ENCODE measurements at places on chromosomes 11 and 22.

- no peak for ATAC-seq
These were observed 35.5 kb upstream of the SLC25A1 start for GRCh38 chr22:19214078-19214473.

DNA sequence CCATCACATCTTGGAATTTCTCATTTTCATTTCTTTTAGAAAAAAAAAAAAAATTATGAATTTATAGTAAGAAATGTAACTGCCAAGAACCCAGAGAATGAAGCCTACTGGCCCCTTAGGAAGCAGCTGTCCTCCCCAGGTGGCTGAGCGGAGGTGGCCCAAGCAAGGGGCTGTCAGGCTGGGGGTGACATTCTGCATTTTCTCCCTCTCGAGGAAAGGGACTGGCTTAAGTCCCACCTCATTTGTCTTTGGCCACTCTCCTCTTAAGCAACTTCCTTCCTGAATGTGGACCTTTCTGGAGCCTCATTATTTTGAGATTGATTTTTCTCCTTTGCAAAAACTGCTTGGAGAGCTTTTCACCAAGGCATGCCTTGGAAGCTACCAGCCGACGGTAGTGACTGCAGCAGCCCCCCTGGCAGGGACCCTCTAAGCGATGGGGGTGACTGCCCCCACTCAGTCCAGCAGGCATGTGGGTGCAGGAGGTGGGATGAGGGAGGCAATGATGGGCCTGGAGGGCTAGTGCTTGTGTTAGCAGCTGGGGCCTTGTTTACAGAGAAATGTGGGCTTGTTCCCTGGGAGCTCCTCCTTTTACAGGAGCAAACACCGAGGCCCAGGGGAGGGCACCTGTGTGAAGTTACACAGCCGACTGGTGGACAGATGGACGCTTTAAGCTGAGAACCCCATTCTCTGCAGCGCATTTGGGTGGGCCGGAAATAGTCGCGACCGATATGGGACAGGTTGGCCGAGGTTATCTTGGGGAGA lies 111.7 kb downstream of the MORC2 start:
- no peak for ATAC-seq

- ATAC-seq: peak; percentile 59
These were observed 185.7 kb downstream of the BLID start for GRCh38 chr11:121930004-121930965.

GRCh38 chr11:19660076-19660475 lies 52.6 kb upstream of the NAV2 start:
- peak; percentile 79 for ATAC-seq

DNA sequence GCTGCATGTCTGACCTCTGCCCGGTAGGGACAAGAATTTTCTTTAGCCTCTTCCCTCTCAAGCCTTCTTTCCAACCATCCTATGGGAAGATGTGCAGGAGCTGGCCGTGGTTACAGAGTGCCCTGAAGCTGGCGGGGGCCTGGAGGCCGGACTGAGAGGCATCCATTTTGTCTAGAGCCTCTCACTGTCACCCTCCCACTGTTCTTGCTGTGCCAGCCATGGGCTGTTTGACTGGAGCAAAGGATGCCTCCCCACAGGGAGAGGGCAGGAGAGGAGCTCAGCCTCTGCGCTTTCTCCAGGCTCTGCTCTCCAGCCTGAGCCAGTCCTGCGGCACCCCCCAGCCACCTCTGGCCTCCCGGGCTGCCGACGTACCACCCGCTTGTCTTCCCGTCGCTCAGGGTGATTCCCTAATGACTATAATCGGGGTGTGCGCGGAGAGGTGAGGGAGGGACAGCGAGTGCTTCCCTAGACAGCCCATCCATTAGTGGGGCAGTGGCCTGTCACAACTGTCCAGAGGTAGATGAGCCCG lies 123.8 kb downstream of the NECTIN1 start:
- ATAC-seq: no peak

DNA sequence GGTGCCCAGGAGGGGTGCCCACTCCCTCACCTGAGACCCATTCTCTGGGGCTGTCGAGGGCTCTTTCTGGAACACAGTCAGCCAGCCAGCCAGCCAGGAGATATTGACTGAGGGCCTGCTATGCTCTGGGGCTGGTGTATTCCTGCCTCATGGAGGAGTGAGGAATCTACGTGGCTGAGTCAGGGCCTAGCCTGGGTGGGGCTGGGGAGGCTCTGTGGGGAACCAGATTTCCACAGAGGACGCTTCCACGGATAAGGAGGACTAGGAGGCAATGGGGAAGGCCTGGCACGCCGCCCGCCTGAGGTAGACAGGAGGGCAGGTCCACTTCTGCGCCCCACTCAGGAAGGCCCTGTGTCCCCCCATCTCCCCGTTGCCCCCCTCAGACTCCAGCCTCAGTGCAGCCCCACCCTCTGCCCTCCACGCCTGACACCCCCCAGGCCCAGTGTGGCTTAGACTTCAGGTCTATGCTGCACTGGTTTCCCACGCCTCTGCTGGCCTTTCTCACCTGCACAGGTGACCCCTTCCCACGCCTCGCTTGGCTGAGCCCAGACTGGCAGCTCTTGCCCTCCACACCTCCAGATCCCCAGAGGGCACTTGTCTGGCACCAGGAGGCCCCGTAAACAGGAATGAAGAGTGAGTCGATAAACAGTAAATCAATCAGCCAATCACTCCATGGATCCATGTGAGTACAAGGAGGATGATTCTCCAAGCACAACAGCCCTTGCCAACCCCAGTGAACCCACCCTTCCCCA lies 37.5 kb downstream of the MACROD1 start:
- no peak for ATAC-seq

DNA sequence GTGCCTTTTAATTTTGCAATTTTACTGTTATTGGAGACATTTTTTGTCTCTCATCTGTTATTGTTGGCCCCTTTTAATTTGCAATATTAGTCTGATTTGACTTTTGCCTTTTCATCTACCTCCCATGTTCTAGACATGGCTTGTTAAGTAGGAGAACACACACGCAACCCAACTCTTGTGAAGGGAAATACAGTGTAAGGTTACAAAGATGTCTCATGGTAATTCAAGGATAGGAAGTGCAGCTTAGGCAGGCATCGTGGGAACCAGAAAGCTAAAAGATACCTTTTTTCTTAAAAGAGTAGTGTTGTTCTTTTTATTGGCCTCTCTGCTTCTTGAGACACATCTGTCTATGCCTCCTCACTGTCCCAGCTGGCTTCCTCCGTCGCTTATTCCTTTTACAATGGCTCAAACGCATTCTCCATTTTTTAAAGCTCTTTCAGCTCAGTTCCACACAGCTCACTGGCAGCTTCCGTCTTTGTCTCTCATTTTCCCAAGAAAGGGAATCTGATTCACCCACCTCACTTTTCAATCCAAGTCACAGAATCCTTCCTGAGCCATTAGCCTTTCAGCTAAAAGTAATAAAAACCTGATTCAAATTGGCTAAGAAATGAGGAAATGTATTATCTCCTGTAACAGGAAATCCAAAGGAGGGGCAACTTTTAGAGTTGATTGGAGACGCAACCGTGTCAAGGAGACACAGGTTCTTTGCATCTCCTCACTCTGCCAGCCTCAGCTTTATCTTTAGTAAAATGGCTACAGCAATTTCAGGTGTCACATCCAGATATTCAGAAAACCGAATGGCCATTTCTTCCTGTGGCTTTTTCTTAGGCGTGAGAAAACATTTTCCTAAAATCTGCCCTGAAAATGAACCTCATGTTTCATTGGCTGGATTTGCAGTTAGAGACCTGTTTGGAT lies 57.2 kb downstream of the SIK2 start:
- no peak for ATAC-seq

- no peak for ATAC-seq
These were observed 26.5 kb downstream of the SYT7 start for GRCh38 chr11:61554172-61554988.

DNA sequence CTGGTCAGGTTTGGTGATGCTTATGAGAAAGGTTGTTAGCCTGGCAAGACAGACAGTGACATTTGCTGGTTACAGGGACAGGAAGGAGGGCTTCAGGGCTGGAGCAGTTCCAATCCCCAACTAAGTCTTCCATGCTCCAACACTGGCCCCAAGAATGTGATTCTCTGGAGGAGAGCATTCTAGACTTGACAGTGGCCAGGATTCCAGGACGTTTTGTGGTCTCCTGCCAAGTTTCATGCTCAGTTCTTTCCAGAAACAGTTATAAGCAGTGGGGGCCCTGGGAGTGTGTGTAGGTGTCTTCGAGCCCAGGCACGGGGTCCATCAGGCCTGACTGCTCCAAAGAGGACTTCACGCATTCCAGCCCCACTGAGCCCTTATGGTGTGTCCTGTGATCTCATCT lies 8.9 kb upstream of the GRK3 start:
- no peak for ATAC-seq

- ATAC-seq: no peak
These were observed 400.2 kb downstream of the MN1 start for GRCh38 chr22:27401321-27401720.

DNA sequence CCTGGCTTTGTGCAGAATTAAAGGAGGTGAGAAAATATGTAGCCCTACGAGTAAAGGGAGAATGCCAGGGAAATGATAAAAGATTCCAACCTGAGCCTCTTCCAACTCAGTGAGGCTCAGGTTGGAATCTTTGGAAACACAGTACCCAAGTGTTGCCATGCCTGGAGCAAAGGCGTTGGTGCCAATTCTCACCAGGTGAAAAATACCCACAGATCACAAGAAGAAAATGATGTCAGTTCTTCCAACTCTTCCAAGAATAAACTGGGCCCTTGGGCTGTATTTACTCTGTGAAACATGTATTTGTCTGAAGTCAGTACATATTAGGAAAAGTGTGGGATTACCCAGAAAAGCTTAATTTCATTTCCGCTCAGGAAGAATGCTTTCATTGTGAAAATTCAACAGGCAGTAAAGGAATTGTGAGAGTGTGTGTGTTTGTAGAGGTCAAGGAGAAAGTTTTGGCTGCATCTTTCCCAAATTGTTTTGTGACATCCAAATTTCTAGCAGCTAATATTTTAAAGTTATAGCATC lies 235.3 kb upstream of the MPPED2 start:
- no peak for ATAC-seq

- ATAC-seq: no peak
These were observed 471.2 kb downstream of the MIAT start for GRCh38 chr22:27128461-27129085.

GRCh38 chr11:72710278-72710677 lies 36.1 kb upstream of the PDE2A start:
- ATAC-seq: no peak

DNA sequence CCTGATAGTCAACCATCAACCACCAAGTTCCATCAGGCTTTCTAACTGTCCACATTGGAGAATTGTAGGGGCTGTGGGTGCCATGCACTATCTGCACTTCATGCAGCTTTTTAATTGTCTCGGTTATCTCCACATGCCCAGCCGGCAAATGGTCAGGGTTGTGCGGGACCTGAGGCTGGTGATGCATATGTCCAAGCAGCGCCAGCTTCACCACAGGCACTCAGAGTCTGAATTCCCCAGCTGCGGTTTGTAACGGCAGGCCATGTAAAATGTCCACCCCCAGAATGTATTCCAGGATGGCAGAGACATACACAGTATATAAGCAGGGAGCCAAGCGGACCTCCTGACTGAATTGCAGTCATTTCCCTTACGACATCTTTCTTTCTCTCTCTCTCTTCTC lies 435.6 kb downstream of the DYNC2H1 start:
- no peak for ATAC-seq

- no peak for ATAC-seq
These were observed 53.6 kb downstream of the DDX10 start for GRCh38 chr11:108718466-108718865.

DNA sequence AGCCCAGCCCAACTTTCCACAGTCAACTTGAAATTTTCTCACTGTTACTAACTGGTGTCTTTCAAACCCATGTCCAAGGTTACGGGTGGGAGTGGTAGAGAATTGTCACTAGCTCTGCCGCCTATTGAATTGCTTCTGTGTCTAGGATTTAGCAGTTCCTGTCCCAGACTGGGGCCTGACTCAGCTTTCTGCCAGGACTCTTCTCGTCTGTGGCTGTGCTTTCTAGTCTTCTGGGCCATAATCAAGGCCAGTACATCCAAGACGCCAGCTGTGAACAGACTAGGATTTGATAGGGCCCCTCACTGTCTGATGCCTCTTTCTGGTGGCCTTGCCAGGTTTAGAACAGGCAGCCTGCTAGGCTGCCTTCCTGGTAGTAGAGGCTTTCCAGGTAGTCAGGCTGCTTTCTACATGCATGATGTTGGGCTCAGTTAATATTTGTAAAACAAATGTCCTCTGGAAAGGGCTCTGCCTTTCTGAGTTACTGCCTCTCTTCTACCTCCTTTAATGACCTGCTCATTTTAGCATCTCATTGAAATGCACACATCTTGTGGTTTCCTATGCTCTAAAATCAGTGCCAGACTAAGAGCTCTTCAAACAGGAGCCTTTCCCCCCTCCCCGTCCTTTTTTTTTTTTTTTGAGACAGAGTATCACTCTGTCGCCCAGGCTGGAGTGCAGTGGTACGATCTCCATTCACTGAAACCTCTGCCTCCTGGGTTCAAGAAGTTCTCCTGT lies 13.1 kb upstream of the HIKESHI start:
- ATAC-seq: no peak

- peak; percentile 44 for ATAC-seq
These were observed 56.6 kb upstream of the FDX1 start for GRCh38 chr11:110373051-110373702.

GRCh38 chr11:114036147-114036811 lies 23.2 kb upstream of the ZBTB16 start:
- peak; percentile 99 for ATAC-seq

DNA sequence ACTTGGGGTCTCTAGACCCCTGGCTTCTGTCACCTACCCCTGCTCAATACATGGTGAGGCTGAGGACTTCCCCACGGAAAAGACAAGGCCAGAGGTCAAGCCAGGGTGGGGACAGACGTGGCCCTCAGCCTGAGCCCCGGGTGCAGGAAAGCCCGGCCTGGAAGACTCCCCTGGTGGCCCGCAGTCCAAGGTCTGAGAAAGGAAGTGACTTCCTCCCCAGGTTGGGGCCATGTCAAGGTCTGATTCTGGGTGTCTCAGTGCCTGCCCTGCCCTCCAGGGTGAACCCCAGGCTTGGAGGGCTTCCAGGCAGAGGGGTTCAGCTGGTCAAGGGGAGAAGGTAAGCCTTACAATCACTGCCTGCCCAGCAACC lies 3.9 kb downstream of the CTSD start:
- ATAC-seq: no peak

GRCh38 chr11:20045098-20045688 lies 115.1 kb downstream of the DBX1 start:
- ATAC-seq: peak; percentile 4

- ATAC-seq: no peak
These were observed 56.9 kb downstream of the BBOX1 start for GRCh38 chr11:27097551-27097950.

DNA sequence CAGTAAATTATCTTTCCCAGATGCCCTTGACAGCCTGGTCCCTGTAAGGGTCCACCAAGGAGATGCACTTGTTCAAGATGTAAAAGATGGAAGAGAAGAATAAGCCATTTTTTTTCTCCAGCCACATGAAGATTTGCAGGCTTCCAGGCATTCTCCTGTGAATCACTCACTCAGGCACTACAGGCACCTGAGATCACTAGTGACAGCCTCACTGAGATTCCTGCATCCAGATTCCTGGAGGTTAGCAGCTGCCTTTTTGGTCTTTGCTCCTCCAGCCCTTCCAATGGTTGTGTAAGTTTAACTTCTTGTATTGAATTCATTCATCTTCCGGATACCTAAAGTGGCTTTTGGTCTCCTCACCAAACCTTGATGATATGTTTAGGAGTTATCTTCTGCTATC lies 630.2 kb upstream of the CADM1 start:
- ATAC-seq: no peak

- ATAC-seq: no peak
These were observed 119.3 kb upstream of the SERPIND1 start for GRCh38 chr22:20654343-20655208.

GRCh38 chr22:22703715-22704114 lies 59.3 kb downstream of the GGTLC2 start:
- ATAC-seq: no peak
